ENCODE measurements at places on chromosomes 11 and 22.

DNA sequence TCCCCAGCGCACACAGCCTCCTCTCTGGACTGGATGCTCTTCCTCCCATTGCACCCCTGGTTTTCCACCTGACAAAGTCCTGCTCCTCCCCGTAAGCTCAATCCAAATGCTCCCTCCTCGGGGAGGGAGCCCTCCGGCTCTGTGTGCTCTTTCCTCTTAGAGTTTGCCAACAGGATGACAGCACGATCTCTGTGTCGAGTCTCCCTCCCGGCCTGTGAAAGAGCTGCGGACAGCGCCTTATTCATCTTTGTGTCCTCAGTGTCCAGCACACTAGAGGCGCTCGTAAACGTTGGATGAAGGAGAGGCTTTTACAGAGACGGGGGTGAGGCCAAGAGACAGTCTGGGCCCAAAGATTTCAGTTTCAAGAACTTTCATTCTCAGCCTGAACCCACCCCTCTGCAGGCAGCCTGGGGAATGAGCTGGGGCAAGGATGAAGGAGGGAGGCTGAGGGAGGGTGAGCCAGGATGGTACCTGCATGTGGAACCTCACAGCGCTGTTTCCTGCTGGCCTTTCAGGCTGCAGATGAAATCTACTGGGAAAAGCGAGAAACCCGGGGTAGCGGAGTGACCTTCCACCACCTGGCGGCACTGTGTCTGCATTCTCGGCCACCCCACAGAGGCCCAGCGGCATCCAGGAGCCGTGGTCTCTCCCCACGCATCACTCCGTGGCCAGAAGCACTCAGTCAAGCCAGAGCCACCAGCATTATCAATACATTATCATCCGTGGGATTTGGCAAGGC is 8.5 kb upstream of the TMPRSS4 start:
- no peak for DNase-seq

- DNase-seq = no peak
Measured at GRCh38 chr11:129705341-129705740, 110.3 kb upstream of the TMEM45B start.

DNA sequence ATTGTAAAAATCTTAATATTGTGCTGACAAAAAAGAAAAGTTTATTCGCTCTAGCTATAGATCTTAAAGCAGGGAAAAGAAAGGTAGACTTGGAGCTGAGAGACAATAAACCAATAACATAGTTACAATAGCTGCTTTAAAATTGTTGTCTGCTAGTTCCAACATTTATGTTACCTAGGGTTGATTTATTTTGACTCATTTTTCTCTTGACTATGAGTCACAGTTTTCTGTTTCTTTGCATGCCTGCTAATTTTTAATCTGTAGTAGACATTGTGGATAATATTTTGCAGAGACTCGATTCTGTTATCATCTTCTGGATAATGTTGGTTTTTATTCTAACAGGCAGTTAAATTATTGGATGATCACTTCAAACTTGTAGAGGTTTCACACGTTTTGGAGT is 83.1 kb upstream of the TRPC6 start:
- DNase-seq = no peak

GRCh38 chr11:70251659-70252321 is 18.7 kb upstream of the PPFIA1 start:
- DNase-seq = no peak

GRCh38 chr11:2168286-2169004 is 3.2 kb downstream of the TH start:
- DNase-seq = peak; percentile 29

GRCh38 chr11:118834427-118835028 is 43.6 kb upstream of the DDX6 start:
- no peak for DNase-seq

DNA sequence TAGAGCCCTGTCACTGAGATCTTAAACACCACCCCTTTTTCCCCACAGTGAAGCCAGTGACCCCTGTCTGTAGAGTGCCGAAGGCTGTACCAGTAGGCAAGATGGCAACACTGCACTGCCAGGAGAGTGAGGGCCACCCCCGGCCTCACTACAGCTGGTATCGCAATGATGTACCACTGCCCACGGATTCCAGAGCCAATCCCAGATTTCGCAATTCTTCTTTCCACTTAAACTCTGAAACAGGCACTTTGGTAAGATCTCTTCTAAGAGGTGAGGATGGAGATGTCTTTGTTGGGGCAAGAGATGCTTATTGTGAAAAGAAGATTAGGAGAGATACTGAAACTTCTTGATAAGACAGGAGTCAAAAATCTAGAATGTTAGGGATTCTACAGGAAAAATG is 75.9 kb downstream of the JAM3 start:
- no peak for DNase-seq

- DNase-seq = no peak
Measured at GRCh38 chr11:46533396-46534100, 60.3 kb downstream of the AMBRA1 start.

DNA sequence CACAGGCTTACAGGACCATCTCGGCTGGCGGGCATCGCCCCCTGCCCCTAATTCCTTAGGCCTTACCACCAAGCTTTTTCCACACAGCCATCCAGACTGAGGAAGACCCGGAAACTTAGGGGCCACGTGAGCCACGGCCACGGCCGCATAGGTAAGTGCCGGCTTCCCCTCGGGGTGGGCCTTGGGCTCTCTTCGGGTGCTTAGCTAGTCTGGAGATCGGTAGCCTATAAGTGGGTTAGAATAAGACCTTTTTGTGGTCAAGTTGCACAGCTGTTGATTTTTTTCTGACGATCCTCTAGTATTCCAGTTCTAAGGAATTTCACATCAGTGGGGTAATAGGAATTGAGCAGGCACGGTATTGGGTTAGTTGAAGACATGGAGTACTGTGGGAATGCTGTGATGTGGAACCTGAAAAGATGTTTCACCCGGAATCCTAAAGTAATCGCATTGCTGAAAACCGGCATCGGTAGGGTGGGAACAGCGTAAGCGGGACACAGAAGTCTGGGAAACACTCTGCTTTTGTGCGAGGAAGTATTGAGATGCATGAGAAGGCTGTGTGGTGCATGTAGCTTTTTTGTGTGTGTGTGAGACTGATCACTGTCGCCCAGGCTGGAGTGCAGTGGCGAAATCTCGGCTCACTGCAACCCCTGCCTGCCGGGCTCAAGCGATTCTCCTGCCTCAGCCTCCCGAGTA is 669 bp downstream of the RPL27A start:
- no peak for DNase-seq

GRCh38 chr11:10454878-10455631 is at the start of gene AMPD3:
Gene AMPD3 (plus strand): TSS chr11:10455264. CDS start chr11:10461520, 6,256 bp downstream.
- peak; percentile 26 for DNase-seq

DNA sequence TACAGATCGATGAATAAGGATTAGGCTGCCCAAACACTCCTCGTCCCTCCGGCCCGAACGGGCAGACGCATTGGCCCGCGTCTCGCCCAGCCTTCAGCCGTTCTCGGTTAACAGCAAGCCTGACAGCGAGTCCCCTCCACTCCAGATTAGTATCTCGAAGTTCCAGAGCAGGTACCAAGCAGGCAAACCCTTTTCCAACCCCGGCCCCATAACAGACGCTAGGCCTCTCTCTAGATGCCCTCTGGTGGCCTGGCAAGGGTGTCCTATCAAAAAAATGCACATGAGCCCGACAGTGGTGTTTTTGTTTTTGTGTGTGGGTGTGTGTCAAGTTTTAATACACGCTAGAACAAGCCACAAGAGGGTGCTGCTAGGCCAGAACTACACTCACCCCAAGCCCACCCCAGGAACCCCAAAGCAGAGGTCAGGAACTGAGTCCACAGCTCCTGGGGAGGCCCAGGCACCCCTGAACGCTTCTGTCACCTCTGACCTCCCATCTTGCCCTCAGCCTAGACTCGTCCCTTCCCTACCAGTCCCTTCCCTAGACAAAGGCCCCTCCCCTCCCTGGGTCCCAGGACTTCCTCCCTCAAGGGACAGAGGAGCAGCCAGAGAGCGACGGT is 658 bp upstream of the ARFGAP2 start:
- DNase-seq = peak; percentile 85

- DNase-seq = no peak
Measured at GRCh38 chr11:132876239-132876638, 656.1 kb downstream of the OPCML start.

DNA sequence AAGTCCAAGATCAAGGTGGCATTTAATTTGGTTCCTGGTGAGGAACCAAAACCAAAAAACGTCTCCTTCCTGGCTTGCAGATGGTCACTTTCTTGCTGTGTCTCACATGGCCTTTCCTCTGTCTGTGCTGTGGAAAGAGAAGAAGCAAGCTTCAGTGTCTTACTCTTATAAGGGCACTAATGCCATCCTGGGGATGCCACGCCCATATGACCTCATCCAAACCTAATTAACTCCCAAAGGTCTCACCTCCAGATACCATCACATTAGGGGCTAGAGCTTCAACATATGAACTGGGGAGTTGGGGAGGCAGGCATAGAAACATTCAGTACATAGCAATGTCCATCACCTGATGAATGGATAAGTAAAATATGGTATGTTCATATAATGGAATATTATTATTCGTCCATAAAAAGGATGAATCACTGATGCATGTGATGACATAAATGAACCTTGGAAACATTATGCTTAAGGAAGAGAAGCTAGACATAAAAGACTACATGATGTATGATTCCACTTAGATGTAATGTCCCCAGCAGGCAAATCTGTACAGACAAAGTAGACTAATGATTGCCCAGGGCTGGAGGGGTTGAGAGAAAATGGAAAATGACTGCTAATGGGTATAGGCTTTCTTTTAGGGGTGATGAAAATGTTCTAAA is 78.6 kb upstream of the B3GNT6 start:
- DNase-seq = no peak

- no peak for DNase-seq
Measured at GRCh38 chr11:125489166-125489565, 6.9 kb downstream of the FEZ1 start.

DNA sequence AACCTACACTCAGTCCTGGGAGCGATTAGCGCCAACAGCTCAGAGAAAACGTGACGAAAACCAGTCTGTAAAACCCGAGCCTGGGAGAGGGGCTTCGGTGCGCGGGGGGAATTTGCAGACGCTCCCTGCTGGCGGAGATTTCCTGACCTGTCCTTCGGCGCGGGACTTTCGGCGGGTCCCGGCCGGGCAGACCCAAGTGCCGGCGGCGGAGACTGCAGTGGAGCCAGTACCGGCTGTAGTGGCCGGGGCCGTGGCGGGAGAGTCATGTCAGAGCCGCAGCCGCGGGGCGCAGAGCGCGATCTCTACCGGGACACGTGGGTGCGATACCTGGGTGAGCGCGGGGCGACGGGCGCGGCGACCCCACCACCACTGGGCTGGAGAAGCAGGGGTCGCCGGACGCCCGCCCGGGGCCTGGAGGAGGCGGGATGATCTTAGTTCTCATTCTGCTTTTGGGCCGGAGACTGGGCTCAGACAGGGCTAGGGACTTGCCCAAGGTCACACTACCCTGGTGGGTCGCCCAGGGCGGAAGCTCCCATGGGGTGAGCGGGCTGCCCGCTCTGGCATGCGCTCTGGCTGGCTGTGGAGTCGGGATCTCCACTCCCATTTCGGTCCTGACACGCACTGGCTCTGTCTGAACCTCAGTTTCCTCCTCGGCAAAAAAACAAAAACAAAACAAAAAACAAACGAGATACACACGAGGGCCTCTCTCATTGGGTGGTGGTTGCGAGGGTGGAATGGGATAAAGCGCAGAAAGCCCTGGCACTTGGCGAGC is at the start of gene MTFP1:
MTFP1 (plus strand) TSS at position 153 of the 772 bp plus-strand sequence; CDS start at position 265, 112 bp downstream.
- DNase-seq = peak; percentile 79

- DNase-seq = no peak
Measured at GRCh38 chr11:36033082-36033751, 89.4 kb downstream of the LDLRAD3 start.

DNA sequence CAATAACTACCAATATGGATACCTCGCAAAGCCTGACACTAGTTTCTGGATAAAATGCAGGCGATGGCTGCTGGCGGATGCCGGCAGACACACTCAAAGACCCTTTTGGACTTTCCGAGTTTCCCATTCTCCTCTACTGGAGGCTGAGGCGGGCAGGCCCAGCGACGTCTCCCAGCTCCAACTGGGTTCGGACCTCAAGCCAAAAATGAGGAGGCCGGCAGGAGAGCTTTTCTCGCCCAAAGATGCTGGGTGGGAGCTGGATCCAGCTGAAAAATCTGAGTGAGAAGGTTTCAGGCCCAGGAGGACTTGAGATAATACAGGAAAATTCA is 428 bp upstream of the FEZ1 start:
- DNase-seq = no peak

DNA sequence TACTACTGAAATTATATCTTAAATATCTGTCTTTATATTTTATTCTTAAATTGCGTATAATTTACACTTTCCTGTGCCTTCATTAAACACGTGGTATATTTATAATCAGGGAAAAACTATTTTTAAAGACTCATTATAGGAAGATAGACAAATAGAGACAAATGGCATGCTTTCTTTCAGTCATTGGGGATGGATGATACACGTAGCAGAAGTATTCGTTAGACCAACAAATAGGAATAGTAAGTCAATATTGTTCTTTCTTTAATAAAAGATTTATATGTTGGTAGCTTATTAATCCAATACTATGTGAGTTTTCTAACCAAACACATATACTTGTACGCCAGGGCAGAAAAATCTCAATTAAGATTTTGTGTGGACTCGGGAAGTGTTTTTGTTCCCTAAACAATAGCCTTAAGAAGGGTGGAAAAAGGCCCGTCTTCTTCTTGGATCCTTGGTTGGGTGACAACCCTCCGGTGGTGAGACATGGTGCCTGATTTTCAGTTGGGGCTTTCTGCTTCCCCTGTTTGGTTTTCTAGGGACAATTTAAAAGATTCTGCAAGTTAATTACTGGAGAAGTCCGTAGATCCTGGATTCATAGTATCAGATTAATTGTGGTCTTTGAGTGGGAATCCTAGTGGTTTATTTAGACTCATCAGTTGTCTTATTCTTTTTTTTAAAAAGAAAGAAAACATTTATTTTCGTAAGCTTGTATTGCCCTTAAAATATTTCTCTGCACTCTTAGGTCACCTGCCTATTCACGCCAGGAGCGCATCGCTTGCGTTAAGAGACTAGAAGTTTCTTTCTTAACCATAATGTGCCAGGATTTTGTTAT is 83.5 kb upstream of the WNT7B start:
- DNase-seq = peak; percentile 15

DNA sequence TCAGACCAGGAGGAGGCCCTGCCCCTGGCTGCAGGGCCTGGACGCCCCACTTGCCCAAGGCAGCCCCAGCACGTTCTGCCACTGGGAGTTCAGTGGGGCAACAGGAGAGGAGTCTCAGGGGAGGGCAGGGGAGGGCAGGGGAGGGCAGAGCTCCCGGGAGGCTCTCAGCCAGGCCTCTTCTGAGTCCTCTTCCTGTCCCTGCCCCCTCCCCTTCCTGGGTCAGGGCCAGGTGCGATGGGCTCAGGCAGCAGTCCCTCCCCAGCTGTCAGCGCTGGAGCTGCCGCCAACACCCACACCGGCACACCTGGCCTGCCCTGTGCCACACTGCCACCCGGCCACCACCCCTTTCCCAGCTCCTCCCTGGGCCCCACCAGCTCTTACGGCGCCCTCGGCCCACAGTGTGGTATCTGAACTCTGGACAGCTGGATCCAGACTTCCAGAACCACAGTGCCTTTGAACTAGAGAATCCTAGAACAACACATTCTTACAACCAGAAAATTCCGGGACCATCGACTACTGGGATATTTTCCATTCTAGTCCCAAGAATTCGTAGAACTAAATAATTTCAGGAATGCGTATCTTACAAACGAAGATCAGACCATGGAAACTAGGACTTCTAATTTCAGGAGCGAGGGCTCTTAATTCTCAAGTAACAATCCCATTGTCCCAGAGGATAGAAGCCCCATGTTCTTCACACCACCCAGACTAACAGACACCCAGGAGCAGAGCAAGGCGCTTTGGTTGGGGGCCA is 21.8 kb downstream of the RPL3 start:
- no peak for DNase-seq

- no peak for DNase-seq
Measured at GRCh38 chr11:73206801-73207200, 11.3 kb upstream of the P2RY2 start.

- DNase-seq = no peak
Measured at GRCh38 chr11:121443688-121444275, 8.3 kb upstream of the SORL1 start.

Data from testis (tissue), 5 donors.